AML-193 (cell line): ENCODE measurements at places on chromosomes 12 and 14.

GRCh38 chr14:105059035-105059924 lies 6.0 kb downstream of the GPR132 start:
- no peak for DNase-seq

DNA sequence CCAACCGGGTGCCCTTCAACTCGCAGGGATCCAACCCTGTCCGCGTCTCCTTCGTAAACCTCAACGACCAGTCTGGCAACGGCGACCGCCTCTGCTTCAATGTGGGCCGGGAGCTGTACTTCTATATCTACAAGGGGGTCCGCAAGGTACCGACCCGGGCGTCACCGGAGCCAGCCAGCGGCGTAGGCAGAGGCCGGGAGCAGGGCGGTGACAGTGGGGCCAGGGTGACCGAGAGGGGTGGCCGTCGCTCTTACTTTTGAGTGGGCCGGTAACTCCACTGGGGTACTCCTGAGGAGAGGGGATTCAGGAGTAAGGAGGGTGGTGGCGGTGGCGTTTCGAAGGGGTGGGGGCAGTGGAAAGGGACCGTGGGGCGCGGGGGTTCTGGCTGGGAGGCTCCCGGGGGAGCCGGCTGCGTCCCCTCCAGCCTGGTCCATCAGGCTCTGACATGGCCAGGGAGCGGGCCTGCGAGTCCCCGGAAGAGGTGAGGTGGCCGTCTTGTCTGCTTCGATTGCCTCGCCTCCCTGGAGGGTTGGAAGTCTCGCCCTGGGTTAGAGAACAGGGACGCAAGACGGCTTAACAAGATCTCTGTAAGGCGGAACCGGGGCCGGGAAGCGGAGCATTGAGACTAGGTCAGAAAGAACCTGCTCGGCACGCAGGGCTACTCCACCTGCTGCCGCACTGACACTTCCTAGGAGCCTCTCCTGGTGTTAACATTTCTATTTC lies 491 bp downstream of the WDR20 start:
- no peak for DNase-seq

DNA sequence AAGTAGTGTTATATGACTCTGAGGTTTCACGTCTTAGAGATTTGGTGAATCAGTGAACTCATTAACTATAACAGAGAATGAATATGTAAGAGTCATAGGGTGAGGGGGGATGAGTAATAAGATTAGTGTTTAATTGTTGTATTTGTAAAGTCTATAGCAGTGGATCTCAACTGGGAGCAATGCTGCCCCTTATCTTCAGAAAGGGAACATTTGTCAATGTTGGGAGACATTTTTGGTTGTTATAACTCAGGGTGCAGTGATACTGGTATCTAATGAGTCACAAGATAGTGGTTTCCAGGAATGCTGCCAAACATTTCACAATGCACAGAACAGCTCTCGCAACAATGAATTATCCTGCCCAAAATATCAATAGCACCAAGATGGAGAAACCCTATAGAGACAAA lies 1193.7 kb downstream of the GALC start:
- peak; percentile 6 for DNase-seq

- no peak for DNase-seq
These were observed 29.6 kb downstream of the TMX1 start for GRCh38 chr14:51269634-51270033.

- DNase-seq: no peak
These were observed 54.5 kb downstream of the FLRT2 start for GRCh38 chr14:85584481-85584880.

DNA sequence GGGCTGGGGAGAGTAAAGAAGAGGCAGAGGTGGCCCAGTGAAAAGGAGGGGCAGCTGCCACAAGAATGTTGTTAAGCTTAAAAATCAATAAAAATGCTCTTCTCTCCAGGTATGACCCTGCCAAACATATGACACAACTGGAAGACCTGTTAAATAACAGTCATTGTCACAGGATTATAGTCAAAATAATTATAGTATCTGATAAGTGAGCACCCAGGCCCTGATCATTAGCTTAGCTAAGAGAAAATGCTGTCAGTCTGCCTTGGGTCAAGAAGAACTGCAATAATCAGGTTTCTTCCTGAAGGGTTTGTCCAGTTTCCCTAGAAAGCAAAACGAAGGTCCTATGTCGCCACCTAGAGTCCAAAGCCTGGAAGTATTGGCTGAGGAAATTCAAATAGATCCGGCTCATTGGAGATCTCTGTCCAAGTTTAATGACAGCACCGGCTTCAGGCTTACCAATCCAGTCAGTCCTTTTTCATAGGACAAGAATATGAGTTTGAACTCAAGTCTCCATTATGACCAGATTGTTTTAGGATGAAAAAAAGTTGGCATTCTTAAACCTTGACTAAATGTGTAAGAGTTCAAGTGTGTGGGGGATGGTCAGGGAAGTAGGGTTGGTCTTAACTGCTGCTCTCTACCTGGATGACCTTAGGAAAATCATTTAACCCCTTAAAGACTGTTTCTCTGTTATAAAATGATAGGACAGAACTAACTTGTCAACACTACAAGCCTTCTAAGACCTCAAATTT lies 22.5 kb upstream of the NKX2-8 start:
- DNase-seq: peak; percentile 44

DNA sequence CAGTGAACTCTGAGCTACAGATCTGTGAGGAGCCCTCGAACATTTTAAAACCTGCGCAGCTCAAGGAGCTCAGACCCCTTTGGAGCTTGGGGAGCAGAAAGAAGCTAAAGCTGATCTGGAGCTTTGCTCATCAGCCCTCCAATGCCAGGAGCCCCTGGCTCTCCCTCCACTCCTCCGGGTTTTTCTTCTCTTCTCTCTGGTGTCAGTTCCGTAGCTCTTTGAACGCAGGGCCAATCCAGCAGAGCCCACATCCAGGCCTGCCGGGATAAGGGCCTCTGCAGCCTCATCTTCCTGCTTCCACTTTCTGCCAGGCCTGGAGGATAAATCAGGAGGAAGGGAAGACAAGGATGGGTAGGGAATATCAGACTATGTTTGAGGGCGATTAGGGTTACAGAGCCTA lies 6.0 kb downstream of the HOXC4 start:
- no peak for DNase-seq

DNA sequence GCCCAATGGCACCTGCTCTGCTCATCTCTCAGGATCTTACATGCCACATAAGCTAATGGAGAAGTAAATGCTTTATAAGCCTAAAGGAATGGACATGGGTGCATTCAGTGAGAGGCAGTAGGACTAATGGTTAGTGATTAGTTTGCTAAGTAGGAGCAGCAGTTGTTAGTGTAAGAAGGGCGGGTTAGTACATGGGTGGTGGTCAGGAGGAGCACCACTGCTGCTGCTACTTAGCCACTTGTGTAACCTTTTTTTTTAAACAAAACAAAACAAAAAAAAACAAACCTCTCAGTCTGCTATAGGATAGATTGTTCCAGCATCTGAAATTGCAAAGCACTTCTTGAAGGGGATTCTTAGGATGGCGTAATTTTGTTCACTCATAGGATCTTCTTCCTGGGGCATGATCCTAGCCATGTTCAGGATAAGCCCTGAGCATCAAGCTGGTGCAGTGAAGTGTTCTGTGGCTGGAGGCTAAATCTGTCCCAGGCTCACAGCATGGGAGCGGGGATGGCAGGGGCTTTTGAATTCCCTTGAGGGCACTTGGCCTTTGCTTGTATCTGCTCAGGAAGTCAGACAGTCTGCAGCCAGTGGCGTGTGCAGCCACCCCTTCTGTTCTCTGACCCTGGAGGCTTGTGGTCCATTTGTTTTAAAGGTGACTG lies 63.6 kb downstream of the CHST11 start:
- no peak for DNase-seq

DNA sequence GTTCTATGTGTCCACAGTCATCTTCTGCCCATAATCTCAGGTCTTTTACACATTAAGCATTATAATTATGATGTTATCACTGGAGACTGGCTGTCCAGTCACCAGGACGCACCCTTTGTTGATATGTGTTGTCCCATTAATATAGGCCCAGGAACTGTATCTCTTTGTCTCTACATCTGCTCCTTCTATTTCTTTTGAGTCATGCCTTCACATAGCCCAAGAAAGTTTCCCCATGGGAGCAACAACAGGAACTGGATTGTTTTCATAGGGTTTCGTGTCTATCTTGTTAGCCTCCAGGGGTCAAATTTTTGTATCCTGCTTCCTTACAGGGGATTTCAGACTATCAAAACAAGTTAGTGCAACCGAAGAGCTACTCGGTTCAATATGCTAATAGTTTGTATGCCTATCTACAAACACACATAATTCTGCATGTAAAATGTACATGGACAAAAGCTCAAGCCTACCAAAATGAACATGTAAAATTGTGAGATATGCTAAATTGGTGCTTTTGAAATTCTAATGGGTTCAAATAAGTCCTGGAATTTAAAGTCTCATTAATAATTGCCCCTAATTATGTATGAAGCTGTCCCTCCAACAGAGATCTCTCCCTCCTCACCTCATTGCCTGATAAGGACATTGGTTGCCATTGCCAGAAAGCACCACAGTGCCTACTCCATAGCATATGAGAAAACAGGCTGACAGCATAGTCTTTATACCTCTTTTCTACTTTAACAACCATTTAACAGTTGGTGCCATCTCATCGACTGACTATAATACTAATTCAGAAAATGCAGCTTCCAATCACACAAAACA lies 99.8 kb upstream of the DIO2 start:
- no peak for DNase-seq

- no peak for DNase-seq
These were observed 33.4 kb downstream of the TMTC1 start for GRCh38 chr12:29750131-29750927.

- no peak for DNase-seq
These were observed 881 bp upstream of the SOS2 start for GRCh38 chr14:50232276-50232642.

- DNase-seq: no peak
These were observed 242.0 kb upstream of the MDGA2 start for GRCh38 chr14:47917344-47917954.

DNA sequence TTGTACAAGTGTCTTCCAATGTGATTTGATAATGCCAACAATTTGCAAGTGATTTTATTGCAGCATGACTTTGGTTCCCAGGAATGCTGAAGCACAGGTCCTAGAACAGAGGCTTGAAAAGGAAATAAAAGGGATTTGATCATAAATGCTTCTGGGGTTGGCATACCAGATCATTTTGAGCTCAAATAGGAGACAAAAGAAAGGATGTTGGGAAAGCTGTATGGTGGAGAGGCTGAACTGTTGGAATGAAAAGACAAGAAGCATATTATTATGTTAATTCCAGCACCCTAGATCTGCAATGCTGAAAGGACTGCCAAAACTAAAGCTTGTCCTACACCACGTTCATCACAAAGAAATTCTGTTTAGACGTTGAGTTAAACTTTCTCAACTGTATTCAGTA lies 143.1 kb downstream of the BICD1 start:
- no peak for DNase-seq

DNA sequence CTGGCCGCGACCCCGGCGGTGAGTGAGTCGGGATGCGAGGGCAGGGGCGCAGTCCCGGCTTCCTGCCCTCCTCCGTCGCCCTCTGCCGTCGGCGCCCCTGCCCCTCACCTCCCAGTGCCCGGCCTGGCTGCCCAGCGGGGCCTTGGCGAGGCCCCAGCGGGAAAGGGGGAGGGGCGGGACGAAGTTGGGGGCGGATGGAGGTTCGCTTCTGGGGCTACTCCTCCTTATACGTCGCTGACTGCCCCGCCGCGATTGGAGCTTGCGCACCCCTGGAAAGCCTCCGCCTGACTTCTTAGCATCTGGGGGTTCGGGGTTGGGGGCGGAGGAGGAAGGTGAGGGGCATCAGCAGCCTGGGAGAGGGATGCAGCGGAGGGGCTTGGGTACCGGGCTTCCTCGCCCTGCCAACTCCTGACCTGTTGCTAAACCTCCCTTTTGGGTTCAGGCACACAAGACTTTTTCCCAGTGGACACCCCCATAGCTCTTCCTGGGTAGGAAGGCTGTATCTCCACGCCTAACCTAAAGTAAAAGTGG lies 406 bp downstream of the TMEM263 start:
- no peak for DNase-seq

DNA sequence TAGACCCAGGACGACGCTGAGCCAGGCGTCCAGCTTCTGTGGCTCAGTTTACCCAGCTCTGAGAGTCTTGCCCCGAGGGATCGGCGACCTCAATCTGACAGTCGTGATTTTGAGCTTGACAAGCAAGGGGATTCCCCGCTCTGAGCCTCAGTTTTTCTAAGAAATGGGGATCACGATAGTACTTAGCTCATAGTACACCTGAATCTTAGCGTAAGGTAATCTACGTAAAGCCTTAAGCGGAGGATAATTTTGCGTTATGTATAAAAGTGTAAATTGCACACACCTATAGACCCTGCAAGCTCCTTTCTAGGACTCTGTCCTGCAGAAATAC lies 285 bp downstream of the MVK start:
- no peak for DNase-seq

- no peak for DNase-seq
These were observed 24.1 kb downstream of the SNRPF start for GRCh38 chr12:95882873-95883272.

DNA sequence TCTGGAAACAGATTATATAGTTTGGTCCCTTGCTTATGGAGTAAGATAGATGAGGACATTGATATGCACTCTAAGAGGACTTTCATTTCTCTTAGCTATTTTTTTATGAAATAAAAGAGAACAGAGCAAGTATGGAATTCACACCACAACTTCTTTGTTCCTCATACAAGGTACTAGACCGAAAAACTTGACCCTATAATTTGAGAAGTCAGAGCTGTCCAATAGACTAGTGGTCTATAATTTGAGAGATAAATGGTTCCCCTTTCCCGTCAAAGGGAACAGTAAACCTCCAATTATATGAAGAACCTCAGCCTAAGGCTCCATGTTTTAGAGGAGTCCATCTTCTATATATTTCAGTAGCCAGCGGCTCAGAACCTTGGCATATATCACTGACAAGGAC lies 58.5 kb upstream of the HIF1A start:
- no peak for DNase-seq

DNA sequence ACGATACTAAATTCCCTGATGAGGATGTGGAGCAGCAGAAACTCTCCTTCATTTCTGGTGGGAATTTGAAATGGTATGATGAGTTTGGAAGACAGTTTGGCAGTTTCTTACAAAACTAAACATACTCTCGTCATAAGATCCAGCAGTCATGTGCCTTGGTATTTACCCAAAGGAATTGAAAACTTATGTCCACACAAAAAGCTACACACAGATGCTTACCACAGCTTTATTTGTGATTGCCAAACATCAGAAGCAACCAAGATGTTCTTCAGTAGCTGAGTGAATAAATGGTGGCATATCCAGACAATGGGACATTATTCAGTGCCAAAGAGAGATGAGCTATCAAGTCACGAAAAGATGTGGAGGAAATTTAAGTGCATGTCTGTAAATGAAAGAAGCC lies 10.7 kb upstream of the APOLD1 start:
- no peak for DNase-seq

- no peak for DNase-seq
These were observed 3.1 kb upstream of the CDCA4 start for GRCh38 chr14:105023791-105024480.

DNA sequence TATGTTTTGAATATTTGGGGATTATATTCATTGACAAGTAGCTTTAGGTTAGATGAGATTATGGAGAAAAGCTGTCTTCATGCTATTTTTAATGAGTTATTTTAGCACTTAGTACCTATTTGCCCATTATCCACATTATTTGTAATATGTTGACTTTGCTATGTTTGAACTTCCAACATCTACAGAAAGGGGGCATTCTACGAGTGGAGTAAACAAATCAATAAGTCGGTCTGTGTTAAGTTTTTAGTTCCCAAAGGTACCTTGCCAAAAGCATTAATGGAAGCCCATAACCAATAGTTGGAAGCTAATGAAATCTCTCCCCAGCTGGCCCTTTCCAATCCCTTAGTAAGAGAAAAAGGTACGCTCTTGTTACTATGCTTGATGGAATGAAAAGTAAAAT lies 250.0 kb upstream of the E2F7 start:
- no peak for DNase-seq

GRCh38 chr14:24706351-24706750 lies 72.4 kb upstream of the GZMB start:
- DNase-seq: no peak

GRCh38 chr14:47155395-47155794 lies 503.8 kb upstream of the RPL10L start:
- DNase-seq: no peak
